ENCODE measurements at places on chromosomes 2 and 18. TPM values are rescaled to one million over a fixed set of nuclear protein-coding genes. Genes with fewer than 3 reads are reported as not detected.

The CHMP3 gene
- 92.0 TPM for polyA plus RNA-seq

The CCDC141 gene
- polyA plus RNA-seq, result 0.51 TPM

The ANKRD29 gene
- polyA plus RNA-seq, result 27.9 TPM

The LIPG gene
- 7.7 TPM for polyA plus RNA-seq

The MC4R gene
- 3.8 TPM for polyA plus RNA-seq

The UGT1A8 gene
- not detected for polyA plus RNA-seq

The PAX3 gene
- polyA plus RNA-seq, result 9.4 TPM

All from spinal cord (tissue), 10 donors.